ENCODE measurements at places on chromosomes 3 and 15.

GRCh38 chr3:53357458-53357857 lies 10.1 kb upstream of the DCP1A start:
- DNase-seq = peak; percentile 19

GRCh38 chr15:64774037-64774628 lies 1.3 kb downstream of the RBPMS2 start:
- DNase-seq = no peak

DNA sequence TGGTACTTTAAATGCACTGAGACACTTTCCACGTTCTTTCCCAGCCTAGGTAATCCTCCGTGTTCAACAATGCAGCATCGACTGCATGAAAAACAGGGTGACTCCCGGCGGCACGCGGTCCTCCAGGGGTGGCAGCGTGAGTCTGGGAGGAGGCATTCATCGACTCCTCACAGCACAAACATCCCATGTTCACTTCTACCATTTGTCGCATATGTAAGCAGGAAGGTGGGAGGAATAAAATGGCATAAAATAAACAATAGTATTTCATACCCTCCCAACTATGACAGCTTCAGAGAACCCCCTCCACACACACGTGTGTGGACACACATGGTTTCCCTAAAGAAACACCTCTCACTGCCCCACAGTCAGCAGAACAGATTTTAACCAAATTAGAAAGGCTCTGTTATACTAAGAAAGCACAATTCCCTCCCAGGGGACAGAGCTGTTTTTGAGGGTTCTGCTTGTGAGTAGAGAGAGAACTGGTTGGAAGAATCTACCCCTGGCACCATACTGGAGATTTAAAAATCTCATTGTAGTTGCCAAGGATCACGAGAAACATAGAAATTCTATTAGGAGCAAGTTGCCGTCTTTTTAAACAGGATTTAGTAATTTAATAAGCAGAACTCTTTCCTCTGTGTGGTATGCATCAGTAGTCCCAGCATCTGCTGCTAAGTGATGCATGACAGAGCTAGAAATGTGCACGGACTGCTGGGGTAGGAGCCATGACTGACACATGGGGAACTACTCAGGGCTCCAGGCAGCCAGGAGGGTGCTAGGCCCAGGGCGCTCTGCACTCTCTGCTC lies 6.0 kb downstream of the FAM43A start:
- DNase-seq = no peak

DNA sequence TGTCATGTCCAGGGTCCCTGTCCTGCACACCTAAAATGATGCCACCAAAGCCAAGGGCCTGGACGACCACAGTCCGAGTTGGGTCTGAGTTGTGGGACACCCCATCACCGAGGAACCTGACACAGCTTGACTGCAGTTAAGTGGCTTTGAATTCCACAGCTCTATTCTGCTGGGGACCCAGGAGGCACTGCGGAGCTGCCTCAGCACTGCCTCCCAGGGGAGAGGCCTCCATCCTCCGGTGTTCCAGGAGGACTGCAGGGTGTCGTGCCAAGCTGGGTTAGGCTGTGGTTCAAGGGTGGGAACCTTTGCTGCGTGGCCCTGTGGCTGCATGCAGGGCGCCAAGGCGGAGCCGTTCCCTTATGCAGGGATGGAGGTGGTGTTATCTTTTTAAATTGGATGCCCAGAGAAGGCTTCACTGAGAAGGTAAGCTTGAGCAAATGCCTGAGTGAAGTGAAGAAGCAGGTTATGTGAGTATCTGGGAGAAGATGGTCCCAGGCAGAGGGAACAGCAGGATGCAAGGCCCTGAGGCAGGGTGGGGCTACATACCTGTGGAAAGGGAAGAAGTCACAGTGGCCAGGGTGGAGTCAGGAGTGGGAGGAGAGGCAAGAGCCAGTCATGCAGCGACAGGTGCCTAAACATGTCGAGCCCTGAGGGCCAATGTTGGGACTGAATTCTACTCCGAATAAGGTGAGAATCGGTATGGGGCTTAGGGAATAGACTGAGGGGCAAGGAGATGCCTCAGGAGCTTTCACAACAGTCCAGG lies 144.8 kb downstream of the TPRA1 start:
- no peak for DNase-seq

DNA sequence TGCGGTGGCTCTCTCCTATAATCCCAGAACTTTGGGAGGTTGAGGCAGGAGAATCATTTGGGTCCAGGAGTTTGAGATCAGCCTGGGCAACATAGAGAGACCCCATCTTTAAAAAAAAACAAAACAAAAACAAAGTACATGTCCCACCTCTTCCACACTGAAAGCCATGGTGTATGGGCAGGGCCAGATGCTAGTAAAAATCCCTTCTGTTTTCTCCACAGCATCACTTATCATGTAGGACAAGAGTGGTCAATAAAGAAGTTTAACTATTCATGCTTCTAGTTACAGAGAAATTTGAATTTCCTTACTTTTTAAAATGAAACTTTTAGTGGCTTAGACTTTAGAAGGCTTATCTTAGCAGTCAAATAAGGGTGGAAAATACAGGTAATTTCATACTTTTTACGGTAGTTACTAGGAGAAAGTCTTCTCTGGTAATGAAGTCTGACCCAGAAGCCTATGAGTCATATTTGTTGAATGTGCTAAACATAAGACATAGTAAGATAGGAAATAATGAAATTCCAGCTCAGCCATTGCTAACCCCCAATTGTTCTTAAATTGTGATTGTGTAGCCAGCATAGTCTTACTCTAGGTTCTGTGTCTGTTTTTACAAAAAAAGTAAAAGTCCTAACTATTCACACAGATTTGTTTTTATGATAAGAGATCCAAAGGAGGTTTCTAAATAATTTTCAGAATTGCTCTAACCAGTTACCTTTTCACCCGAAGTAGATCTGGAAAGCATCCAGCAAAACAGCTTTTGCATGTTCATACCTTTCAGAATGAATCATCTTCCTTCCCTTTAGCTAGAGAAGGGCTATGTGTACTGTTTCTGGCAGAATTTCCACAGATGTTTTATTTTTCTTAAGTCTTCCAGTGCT lies 16.4 kb upstream of the ZNF609 start:
- peak; percentile 68 for DNase-seq

DNA sequence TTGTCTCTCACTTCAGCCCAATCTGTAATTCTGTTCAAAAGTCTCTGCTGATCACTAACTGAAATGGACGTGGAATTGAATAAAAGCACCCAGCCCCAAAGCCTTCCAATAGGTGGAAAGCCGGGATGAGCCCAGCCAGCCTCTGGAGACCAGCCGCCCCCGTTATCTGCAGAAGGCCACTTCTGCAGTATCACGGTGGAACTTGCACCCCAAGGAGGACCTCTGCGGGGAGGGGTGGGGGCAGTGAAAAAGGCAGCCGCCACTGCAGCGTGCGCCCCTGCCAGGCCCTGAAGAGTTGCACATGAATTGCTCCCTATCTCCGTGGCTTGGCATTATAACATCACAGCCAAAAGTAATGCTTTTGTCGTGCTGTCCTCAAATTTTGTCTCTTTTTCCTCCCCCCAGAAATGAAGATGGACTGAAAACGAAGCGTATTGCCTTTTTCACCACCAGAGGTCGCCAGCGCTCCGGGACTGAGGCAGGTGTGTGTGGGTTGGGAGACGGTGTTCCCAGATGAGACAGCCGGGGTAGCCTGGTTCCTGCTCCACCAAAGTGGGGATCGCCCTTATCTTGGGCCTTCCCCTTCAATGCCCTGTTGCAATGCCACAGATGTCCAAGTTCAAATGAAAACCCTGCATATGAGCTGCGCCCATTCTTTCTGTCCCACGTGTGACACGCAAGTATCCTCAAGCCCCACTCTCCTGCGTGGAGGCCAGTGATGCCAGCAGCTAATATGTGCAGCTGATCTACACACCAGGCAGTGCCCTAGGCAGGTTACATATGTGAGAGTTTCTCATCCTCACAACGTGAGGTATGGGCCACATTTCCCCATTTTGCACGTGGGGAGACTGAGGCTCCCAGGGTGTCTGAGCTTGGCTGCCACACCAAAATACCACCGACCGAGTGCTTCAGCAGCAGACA lies 96.0 kb downstream of the LRRK1 start:
- DNase-seq = no peak

DNA sequence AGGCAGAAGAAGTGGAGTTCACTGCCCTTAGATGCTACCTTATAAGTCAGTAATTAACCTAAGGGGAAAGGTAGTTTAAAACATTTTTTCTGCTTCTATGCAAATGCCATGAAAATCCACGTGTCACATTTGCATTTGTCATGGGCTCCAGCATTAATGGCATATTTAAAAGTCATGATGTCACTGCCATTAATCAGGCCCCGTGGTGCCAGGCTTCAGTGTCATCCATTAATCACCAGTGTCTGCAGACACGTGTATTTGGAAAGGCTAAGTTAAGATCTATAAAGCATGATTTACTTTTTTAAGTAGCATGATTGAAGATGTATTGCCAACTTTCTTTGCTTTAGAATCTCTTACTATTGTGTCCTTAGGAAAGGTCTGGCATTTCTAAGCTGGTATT lies 857.8 kb downstream of the TUSC7 start:
- no peak for DNase-seq

DNA sequence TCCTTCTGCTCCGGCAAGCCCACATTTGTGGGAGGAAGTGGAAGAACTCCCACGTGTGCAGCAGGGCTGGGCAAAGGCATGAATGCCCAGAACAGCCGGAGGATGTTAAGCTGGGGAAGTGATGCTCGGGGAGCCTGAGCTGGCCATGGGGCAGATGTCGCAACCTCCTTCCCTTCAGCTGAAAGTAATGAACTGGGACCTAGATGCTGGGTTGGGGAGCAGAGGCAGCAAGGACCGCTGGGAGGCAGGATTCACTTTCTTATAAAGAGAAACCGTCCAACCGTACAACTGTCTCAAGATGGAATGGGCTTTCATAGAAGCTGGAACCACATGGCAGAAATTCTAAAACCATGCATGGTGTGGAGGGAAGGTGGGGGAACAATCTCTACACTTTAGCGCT lies 290.9 kb downstream of the OCA2 start:
- no peak for DNase-seq

- no peak for DNase-seq
These were observed 63.1 kb downstream of the LPP start for GRCh38 chr3:188217011-188217463.

GRCh38 chr15:51342227-51342999 lies 958 bp downstream of the GLDN start:
- no peak for DNase-seq

GRCh38 chr15:78909791-78910228 lies 35.0 kb downstream of the CTSH start:
- no peak for DNase-seq

- no peak for DNase-seq
These were observed 81.5 kb downstream of the CSNK1G1 start for GRCh38 chr15:64274341-64274950.

DNA sequence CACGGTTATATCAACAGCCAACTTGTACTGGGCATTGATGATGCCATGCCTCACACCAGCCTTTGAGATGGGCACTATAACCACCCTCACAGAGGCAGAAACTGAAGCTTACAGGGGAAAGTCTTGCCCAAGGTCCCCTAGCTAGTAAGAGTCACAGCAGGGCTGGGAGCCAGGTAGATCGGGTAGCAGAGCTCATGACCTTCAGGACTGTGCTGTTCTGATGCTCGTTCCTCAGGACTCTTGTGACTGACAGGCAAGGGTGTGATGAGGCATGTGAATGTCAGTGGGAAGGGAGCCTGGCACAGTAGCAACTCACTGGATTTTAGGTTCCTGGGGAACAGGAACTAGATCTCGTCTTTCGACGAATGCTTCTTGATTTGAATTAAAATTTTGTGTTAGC lies 65.7 kb downstream of the RLBP1 start:
- DNase-seq = no peak

DNA sequence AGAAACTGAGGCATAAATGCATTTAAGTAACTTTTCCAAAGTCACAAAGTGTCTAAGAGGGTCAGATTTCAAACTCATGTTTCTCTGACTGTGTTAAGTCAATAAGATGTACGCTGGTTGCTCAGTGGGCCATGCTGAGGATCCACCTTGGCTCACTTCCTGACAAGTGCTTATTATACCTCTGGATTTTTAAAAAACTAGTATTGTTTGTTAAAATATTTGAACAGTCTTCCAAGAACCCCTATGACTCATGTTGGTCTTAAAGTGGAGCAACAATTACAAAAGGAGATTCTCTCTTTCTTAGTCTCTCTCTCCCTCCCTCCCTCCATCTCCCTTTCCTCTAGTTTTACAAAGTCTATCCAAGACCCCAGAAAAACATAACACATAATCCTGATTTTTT lies 1050.2 kb downstream of the AGBL1 start:
- DNase-seq = no peak

GRCh38 chr3:5026046-5026362 lies 46.8 kb downstream of the BHLHE40 start:
- no peak for DNase-seq
